ENCODE measurements at places on chromosomes 5 and 9. TPM values are rescaled to one million over a fixed set of nuclear protein-coding genes. Genes with fewer than 3 reads are reported as not detected.

Gene DDX4
- not detected for total RNA-seq

Gene SEMA4D
- 2.6 TPM for total RNA-seq

Gene SPACA9
- total RNA-seq: 3.1 TPM

Gene GRXCR2
- total RNA-seq: not detected

Gene C5orf63
- 4.0 TPM for total RNA-seq

Gene PCDHA11
- 0.51 TPM for total RNA-seq

- H3K4me3 ChIP-seq: no peak overlapping the region
- H3K27ac ChIP-seq: no peak overlapping the region
- peak; percentile 82 for DNase-seq
Measured at GRCh38 chr9:20437476-20437875, 184.8 kb downstream of the MLLT3 start.

DNA sequence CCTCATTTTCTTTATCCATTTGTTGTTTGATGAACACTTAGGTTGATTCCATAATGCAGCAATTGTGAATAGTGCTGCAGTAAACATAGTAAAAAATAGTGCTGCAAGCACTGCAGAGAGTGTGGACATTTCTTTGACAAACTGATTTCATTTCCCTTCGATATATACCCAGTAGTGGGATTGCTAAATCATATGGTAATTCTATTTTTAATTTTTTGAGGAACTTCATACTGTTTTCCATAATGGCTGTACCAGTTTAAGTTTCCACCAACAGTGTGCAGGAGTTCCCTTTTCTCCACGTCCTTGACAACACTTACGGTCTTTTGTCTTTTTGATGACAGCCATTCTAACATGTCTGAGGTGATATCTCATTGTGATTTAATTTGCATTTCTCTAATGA is 138.2 kb upstream of the PLPPR1 start:
- no peaks in the 10 kb centered on the region for H3K36me3 ChIP-seq
- no peak overlapping the region for H3K4me3 ChIP-seq
- no peaks in the 10 kb centered on the region for H3K4me1 ChIP-seq
- DNase-seq: no peak
- H3K27ac ChIP-seq: no peak overlapping the region

DNA sequence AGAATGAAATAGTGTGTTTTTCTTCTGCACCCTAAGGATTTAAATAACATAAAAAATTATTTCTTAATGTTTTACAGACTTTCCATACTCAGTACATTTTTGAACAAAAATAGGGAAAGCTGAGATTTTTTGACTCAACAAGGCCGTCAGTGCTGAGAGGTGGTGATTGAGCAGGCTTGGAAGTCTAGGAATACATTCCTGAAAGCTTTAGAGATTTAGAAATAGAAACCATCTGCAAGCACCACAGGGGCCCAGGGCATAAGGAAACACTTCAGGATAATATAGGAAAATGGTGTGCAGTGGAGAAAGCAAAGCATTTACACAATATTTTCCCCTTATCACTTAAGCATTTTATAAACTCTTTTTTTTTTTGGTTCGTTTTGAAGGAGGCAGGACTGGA is 5.2 kb downstream of the BASP1 start:
- DNase-seq: no peak
- H3K27ac ChIP-seq: no peak overlapping the region
- H3K4me3 ChIP-seq: no peak overlapping the region
- no peaks in the 10 kb centered on the region for H3K36me3 ChIP-seq

GRCh38 chr5:176695073-176695472 is 47.8 kb downstream of the TSPAN17 start:
- H3K36me3 ChIP-seq: no peaks in the 10 kb centered on the region
- H3K4me1 ChIP-seq: no peaks in the 10 kb centered on the region
- H3K27ac ChIP-seq: no peak overlapping the region

- no peaks in the 10 kb centered on the region for H3K36me3 ChIP-seq
- H3K4me1 ChIP-seq: no peaks in the 10 kb centered on the region
- H3K27me3 ChIP-seq: no peaks in the 10 kb centered on the region
- no peak overlapping the region for H3K4me3 ChIP-seq
Measured at GRCh38 chr5:148684528-148684927, 30.2 kb upstream of the HTR4 start.

- H3K4me1 ChIP-seq: peaks cover 2% of the 10 kb centered on the region
- H3K27me3 ChIP-seq: no peaks in the 10 kb centered on the region
- no peaks in the 10 kb centered on the region for H3K36me3 ChIP-seq
- no peak overlapping the region for H3K27ac ChIP-seq
- DNase-seq: no peak
- no peak overlapping the region for H3K4me3 ChIP-seq
Measured at GRCh38 chr5:94239266-94239665, 379.1 kb downstream of the KIAA0825 start.

DNA sequence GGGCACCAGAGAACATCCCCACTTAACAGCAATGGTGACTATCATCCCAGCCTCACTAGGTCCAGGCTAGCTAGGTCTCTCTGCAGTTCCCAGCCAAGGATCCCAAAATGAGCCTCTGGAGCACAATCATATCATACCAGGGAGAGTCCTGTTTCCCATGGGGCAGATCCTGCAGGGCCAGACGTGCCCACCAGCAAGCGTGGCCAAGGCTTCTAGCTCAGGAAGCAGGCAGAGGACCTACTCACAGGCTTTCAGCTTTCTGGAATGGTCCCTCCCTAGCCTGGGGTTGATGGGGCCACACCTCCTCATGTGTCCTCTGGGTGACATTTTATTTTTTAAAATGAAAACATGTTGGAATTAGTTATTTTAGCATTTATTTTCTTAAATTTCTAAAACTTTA is 45.7 kb upstream of the PITX1 start:
- DNase-seq: no peak
- H3K27ac ChIP-seq: no peak overlapping the region
- H3K4me1 ChIP-seq: no peaks in the 10 kb centered on the region
- H3K36me3 ChIP-seq: no peaks in the 10 kb centered on the region
- H3K27me3 ChIP-seq: peaks cover 3% of the 10 kb centered on the region

DNA sequence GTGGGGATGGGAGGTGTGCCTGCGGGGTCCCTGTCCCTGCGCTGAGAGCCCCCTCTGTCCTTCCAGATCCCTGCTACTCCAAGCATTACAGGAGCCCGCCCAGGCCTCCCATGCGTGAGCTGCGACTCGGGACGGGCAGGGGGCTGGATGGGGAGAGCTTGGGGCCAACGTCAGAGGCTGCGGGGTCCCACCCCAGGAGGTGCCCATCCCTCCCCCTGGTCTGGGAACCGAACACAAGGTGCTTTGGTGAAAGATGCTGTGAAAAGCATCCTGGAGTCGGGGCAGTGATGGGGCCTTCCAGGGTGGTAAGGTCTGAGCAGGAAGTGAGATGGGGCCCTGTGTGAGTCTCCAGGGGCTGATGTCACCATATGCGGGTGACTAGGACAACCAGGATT is 2.7 kb downstream of the LCN9 start:
- H3K27ac ChIP-seq: no peak overlapping the region
- H3K4me1 ChIP-seq: no peaks in the 10 kb centered on the region
- no peaks in the 10 kb centered on the region for H3K36me3 ChIP-seq
- no peaks in the 10 kb centered on the region for H3K27me3 ChIP-seq
- H3K4me3 ChIP-seq: no peak overlapping the region

DNA sequence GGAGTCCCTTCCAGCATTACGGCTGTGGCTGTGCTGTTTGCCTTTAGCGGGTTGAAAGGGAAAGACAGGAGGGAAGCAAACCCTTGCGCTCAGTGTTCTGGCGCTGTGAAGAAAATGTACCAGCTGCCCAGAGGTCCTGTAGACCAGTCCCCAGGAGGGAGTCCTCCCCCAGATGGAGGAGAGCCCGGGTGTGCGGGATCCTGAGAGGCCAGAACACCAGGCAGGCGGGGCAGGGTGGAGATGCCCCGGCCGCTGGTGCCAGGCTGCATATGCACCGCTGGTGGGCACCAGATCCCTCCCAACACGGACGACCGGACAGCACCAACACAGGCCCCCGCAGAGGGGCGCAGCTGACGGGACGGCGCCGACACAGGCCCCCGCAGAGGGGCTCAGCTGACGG is 37.2 kb upstream of the SLC9A3 start:
- no peak overlapping the region for H3K27ac ChIP-seq
- DNase-seq: no peak
- no peaks in the 10 kb centered on the region for H3K36me3 ChIP-seq
- H3K4me3 ChIP-seq: no peak overlapping the region

GRCh38 chr5:37857696-37858095 is 17.9 kb upstream of the GDNF start:
- no peak for DNase-seq
- no peak overlapping the region for H3K27ac ChIP-seq
- no peaks in the 10 kb centered on the region for H3K27me3 ChIP-seq
- no peak overlapping the region for H3K4me3 ChIP-seq
- H3K36me3 ChIP-seq: no peaks in the 10 kb centered on the region

GRCh38 chr5:95530416-95530815 is 24.4 kb downstream of the SKIC3 start:
- H3K36me3 ChIP-seq: peaks cover 7% of the 10 kb centered on the region
- peak; percentile 91 for DNase-seq
- H3K4me3 ChIP-seq: no peak overlapping the region
- H3K27ac ChIP-seq: no peak overlapping the region
- H3K4me1 ChIP-seq: no peaks in the 10 kb centered on the region

DNA sequence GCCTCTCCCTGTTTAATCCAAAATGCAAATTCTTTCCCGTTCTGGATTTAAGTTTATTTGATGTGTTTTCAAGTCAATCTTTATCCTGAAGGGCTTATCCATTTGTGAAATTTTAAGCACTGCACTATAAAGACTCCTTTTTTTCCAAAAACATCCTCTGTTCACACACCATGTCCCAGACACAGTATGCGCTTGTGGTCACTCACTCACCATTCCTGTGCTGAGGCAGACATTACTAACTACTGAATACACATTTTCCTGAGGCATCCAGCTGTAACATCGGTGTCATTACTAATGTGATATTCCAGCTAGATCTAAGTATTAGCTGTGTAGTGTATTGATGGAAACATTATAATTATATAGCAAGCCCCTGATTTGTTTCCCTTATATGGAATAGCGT is 298.4 kb downstream of the KCTD16 start:
- DNase-seq: peak; percentile 81
- H3K4me1 ChIP-seq: no peaks in the 10 kb centered on the region
- H3K36me3 ChIP-seq: no peaks in the 10 kb centered on the region
- H3K4me3 ChIP-seq: no peak overlapping the region
- H3K27me3 ChIP-seq: no peaks in the 10 kb centered on the region
- H3K27ac ChIP-seq: no peak overlapping the region

DNA sequence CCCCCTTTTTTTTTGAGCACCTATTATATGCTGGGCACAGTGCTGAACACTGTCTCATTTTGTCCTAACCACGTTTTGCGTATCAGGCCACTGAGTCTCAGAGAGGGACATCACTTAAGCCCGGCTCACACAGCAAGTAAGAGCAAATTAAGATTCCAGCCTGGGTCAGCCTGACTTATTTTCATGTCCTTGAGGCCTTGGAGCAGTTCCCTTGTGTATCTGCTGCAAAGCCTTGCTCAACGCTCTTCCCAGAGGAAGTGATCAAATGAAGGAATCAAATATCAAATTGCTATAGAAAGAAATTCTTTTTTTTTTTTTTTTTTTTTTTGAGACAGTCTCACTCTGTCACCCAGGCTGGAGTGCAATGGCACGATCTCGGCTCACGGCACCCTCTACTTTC is 30.7 kb downstream of the ERGIC1 start:
- peaks cover 48% of the 10 kb centered on the region for H3K4me1 ChIP-seq
- no peaks in the 10 kb centered on the region for H3K36me3 ChIP-seq
- no peak for DNase-seq
- no peak overlapping the region for H3K4me3 ChIP-seq
- H3K27ac ChIP-seq: no peak overlapping the region
- H3K27me3 ChIP-seq: no peaks in the 10 kb centered on the region

DNA sequence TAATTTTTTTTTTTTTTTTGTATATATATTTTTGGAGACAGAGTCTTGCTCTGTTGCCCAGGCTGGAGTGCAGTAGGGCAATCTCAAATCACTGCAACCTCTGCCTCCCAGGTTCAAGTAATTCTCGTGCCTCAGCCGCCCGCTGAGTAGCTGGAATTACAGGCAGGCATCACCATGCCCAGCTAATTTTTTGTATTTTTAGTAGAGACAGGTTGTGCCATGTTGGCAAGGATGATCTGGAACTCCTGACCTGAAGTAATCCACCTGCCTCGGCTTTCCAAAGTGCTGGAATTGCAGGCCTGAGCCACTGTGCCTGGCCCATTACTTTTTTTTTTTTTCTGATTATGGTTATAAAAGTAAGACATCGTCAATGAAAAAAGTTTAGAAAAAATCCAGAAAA is 84.0 kb upstream of the LMNB1 start:
- H3K36me3 ChIP-seq: no peaks in the 10 kb centered on the region
- no peaks in the 10 kb centered on the region for H3K27me3 ChIP-seq
- H3K4me1 ChIP-seq: no peaks in the 10 kb centered on the region

DNA sequence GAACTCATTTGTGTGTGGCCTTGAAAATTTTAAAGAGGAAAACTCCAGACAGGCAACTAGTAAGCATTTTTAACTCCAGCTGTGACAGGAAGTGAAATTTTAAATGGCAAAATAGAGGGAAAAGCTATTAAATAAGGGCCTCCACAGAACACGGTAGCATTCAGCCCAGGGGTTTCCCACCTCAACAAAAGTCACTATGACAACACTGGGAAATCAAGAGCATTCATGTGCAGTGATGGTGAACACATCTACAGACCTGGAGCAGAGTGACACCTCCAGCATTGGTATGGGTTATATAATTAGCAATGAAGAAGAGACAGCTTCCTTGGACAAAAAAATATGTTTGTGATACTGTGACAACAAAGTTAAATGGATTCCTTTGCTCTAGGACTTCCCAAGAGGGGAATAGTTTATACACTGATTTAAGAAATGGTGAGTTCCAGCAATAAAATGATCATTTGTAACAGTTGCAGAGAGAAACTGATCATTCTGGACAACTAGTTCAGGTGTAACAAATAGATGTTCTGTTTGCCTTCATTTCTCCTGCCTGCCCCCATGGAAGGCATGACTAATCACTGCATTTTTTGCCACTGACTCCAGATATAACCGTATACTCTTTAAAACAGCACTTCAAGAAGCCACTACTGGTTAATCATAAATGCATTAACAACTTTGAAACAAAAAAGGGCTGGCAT is 93.3 kb upstream of the SLC44A1 start:
- peaks cover 4% of the 10 kb centered on the region for H3K4me1 ChIP-seq
- H3K4me3 ChIP-seq: no peak overlapping the region
- no peaks in the 10 kb centered on the region for H3K36me3 ChIP-seq
- H3K27ac ChIP-seq: no peak overlapping the region

All from fibroblast of lung (primary cell).